ENCODE measurements at places on chromosomes 5 and 9.

- DNase-seq: no peak
Observed at GRCh38 chr5:91361055-91361701, 21.9 kb downstream of the ARRDC3 start.

DNA sequence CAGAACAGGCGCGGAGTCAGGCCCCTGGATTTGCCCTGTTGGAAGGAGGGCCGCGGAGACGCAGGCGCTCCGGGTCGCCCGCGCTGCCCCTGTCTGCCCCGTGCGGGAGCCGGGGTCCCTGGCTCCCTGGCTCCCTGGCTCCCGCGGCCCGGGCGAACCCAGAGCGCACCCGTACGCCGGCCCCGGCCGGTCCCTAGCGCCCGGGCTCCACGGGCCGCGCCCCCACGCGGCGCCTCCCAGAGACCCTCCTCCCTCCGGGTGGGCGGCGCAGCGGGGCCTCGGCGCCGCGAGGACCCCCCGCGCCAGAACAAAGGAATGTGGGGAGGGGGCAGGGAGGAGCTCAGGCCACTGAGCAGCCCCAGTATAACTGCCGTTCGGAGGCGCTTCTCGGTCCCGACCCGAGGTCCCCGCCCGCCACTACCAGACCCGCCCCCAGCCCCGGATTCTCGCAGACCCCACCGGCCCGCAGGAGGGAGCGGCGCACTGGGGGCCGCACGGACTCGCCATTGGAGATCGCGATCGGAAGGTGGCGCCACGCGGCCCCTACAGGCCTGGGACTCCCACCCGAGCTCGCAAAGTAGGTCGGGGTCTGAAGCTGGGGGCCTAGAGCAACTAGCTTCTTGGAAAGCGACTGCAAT, 2.4 kb downstream of the NFIL3 start:
- no peak for DNase-seq

DNA sequence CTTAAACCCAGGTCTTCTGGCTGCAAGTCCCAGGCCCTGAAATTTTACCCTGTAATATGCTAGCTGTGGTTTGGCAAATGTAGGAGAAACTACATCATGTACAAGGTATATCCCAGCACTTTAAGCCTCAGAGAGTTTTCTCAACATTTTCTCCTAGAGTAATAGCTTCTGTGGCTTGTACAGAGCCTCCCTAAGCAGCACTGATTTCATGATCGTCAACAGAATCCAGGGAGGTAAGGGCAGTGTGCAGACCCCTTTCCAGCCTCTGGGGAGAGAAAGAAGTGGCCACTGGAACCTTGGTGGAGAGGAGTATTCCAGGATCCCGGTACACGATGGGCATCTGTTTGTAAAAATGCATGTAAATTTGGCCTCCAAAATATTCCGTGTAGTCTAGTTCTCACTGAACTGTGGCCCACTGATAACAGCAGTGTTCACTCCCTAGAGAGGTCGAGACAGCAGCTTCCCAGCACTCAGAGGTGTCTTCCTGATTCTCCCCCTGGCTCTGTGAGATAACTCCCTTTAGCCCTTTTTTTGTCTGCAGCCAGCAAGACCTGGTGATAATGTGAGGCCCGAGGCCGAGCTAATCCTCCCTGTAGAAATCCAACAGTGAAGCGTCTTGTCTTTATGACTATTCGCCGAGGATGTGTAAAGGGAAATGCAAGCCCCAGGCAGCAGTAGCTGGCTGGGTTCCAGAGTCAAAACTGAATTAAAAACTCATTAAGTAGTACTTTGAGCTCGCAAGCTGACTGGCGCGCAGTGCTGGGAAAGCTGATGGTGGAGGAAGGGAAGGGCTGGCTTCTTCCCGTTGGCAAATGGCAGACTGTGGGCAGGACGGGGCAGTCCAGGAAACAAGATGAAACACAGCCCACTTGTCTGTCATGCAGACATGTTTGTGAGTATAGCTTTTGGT, 59.0 kb downstream of the MAP1B start:
- DNase-seq: no peak

- no peak for DNase-seq
Observed at GRCh38 chr9:20048437-20048836, 259.6 kb upstream of the SLC24A2 start.
